HEK293T (cell line): ENCODE measurements at places on chromosomes 5 and 9.

GRCh38 chr9:123127512-123128075 is 94.1 kb downstream of the GPR21 start:
- no peak for DNase-seq

DNA sequence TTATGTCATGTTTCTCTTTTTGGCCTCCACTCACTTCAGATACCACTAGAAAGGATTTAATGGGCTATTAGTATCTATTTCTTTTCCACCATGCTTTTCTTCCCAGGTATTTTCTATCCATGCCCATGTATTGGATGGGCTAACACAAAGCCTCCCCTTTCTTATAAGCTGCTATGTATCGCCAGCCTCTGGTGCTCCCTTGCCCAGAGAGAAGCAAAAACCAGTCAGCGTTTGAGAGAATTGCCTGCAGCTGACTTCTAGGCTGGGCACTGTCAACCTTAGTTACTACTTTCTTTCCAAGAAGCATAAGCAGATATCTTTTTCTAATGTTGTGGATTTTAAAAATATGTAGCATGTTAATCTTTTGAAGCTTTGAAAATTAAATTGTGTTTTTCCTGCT is 30.2 kb upstream of the HSPB3 start:
- no peak for DNase-seq

- peak; percentile 20 for DNase-seq
Observed at GRCh38 chr5:56350597-56351170, 117.6 kb upstream of the ANKRD55 start.

DNA sequence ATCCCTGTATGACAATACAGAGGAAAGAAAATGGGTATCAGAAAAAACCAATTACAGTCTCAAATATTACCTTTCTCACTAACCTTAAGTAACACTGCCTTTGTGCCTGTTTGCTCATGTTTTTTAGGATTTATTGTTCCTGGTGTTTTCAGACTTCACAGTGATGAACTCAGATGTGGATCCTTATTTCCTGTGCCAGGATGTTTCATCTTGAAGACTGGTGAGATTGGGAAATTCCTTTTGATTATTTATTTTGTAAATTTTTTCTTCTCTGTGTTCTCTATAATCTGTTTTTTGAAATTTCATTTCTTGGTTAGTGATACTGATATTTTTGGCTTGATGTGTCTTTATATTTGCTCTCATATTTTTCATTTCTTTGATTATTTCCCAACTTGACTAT is 142.4 kb upstream of the GRIN3A start:
- DNase-seq, result no peak

DNA sequence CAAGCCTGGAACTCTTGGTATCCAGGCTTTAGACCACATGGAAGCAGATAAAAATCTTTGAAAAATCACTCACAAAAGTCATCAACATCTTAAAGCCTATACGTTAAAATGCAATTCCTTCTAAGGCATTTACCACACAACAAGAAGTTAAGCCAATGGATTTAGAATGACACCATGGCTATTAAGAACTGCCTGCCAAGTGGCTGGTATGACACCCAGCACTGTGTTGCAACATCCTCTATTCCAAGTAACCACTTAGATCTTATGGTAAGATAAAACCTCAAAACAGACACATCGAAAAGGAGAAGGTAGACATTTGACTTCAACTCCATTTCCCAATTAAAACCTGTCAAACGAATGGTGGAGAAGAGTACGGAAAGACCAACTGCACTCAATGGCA is 344.2 kb upstream of the SLC30A5 start:
- DNase-seq, result no peak

GRCh38 chr5:103469288-103470040 is 93.1 kb downstream of the NUDT12 start:
- no peak for DNase-seq

DNA sequence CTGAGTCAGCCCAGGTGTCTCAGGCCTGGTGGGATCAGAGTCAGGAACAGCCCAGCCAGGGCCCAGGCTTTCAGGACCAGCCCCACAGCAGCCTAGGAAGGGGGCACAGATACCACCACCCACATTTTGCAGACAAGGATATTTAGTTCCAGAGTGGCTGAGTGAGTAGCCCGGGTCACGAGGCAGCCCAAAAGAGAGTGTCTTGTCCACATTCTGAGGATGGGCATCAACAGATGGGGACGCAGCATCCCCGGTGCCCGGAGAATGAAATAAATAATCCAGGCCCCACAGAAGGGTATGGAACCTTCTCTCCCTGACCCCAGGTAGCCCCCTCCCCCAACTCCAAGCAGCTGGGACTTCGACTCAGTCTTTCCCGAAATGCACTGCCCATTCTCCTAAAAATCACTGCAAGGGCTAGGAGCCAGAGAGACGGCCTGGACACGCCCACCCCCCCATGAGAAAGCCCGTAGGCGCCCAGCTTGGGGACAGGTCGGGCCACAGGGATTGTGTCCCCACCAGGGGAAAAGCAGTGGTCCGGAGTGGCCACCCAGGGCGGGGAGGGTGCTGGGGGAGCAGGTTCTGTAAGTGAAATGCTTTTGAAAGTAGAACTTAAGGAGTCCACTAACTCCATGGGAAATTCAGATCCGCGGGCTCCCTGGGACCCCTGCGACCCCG is 6.9 kb downstream of the LHX3 start:
- DNase-seq, result no peak

- no peak for DNase-seq
Observed at GRCh38 chr9:14156046-14156445, 157.9 kb downstream of the NFIB start.

- DNase-seq, result no peak
Observed at GRCh38 chr9:86684148-86684547, 263.2 kb downstream of the GAS1 start.

- DNase-seq, result no peak
Observed at GRCh38 chr5:112709416-112709815, 28.3 kb upstream of the APC start.

DNA sequence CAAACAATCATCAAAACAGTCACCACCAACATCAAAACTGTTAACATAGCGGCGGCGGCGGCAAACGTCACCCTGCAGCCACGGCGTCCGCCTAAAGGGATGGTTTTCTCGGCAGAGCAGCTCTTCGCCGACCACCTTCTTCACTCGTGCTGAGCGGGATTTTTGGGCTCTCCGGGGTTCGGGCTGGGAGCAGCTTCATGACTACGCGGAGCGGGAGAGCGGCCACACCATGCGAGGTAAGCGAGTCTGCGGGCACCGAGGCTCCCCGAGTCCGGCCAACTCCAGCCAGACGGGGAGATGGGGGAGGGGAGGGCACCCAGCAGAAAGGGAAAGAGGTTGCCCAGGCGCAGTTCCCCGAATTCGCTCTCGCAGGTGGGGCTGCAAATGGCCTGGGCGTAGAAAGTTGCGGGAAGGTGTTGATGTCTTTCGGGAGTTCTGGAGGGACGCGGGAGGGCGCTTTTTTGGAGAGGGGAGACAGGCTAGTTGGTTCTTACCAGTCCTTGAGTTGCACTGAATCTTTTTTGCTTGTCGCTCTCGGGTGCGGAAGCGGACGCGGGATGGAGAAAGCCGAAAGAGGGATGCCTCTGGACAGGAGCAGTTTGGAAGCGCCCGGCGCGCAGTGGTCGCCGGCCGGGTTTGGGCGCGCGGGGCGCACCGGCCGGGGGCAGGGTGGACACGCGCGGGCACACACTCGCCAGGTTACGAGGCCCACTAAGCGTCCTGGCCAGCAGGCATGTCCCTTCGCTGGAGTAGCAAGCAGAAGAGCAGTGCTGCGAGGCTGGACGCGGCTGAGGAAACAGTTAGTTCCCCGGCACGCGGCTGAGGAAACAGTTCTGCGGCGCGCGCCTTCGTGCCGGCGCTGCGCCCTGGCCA is 849 bp downstream of the RORB start:
- DNase-seq, result peak; percentile 29

- no peak for DNase-seq
Observed at GRCh38 chr5:125404056-125404455, 657.6 kb upstream of the ZNF608 start.

GRCh38 chr5:95532415-95532814 is 22.4 kb downstream of the SKIC3 start:
- DNase-seq, result no peak

GRCh38 chr5:146717951-146718350 is 160.6 kb downstream of the PPP2R2B start:
- no peak for DNase-seq

GRCh38 chr5:66213533-66213932 is 69.4 kb downstream of the SREK1 start:
- no peak for DNase-seq

GRCh38 chr9:35882996-35883395 is 12.8 kb upstream of the OR13J1 start:
- DNase-seq, result no peak

DNA sequence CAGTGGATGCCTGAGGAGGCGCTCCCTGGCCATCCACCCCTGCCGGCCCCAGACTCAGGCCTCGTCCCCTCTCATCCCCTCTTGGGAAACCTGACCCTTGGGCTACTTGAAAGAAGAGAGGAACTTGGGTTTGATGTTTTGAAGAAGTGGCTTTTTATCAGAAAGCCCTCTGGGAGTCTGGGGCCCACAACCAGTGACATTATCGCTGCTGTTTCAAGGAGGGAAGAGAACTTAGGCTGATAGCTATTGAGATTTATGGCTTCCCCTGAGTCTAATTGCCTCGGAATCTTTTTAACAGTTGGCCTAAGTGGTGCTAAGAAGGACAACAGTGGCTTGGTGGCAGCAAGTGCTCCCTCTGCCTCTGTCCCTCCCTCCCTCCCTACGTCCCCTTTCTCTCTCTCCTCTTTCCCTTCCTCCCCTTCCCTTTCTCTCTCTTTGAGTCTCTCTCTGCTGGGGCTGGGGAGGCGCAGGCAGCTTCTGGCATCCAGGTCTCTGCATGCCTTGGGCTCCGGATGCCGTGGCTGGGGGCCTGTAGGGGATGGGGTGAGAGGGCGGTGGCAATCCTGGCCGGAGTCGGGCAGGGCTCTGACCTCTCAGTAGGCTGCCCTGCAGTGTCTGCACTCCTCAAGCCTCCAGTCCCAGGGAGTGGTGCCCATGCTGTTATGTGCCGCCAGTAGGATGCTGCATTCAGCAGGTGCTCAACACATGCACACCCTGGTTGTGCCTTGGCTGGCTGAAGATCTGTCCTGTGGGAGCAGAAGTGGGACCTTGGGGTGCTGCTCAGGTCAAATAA is 49.6 kb upstream of the RXRA start:
- DNase-seq, result peak; percentile 27

GRCh38 chr5:8192840-8193239 is 323.9 kb downstream of the MTRR start:
- no peak for DNase-seq

GRCh38 chr5:39426746-39427105 is 1.9 kb upstream of the DAB2 start:
- DNase-seq, result no peak

DNA sequence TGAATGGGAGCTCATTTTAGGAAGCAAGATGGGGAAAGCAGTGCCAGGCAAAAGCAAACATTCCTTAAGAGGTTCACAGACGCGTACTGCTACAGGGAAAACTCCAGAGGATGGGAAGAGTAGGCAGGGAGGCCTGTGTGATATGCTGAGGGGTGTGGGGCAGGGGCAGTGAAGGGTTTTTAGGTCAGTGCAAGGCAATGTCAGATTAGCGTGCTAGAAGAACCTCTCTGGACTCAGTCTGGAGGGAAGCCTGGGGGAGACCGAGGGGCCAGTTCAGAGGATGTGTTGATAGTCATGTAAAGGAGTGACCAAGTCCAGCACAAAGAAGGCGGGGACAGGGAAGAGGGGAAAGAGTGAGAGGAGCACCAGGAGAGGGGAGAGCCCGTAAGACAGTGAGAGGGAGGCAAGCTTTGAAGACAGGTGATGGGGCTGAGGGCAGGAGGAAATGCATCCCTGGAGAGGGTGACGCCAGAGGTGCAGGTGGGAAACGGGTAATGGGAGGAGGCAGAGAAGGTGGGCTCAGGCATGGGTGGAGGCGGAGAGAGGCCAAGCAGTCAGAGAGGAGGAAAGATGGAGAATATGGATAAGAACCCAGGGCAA is 134.5 kb downstream of the MTX3 start:
- no peak for DNase-seq

DNA sequence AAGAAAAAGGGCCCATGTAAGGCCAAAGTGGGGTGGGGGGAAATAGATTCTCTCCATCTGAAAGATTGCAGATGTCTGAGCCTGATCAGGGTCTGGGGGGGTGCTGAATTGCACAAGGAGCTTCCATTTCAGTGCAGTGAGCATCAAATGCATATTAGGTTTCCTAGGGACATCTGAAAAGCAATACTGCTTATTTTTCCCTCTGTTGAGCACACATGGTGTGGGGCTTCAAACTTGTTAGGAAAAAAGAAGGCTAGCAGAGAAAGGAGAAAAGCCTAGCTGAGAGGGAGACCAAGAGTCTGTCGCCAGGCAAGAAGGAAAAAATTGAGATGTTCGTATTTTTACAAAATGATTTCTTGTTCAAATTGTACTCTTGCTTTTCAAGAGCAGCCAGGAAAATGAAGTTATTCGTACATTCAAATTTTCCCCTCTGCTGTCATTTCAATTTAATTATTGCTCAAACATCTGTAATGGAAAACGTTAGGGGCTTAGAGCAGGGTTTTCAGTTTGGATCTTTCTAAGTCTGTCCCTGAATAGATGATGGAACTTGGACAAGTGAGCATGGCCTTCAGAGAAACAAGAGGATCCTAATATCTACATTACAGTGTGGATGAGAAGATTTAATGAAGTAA is 191.9 kb upstream of the GAS1 start:
- DNase-seq, result no peak

DNA sequence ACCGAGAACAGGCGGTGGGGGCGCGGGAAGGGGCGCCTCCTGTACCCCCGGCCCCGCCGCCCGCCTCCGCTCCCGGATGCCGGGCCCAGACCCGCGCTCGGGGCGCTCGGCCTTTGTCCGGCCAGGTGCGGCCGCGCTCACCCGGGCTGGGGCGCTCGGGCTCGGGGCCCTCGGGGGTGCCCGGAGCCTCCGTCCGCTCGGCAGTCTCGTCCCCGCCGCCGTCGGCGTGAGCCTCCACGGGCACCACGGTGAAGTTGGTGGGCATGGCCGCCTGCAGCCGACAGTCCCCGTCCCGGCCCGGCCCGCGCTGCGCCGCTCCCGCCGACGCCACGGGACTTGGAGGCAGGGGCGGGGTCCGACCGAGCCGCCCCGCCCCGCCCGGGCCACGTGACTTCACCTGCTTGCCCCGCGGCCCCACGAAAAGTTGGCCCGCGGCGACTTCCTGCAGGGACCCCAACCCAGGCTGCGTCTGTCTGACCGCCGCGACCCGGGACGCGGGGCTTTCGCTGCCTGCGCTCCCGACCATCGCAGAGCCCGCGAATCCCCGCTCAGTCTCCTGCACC is at the start of gene SLC12A7:
TSS of gene SLC12A7 (minus strand) at position 337 of the 563 bp plus-strand sequence. CDS start at position 265, 72 bp downstream.
- DNase-seq, result peak; percentile 82

- DNase-seq, result no peak
Observed at GRCh38 chr5:108876451-108876850, 128.8 kb downstream of the FER start.

DNA sequence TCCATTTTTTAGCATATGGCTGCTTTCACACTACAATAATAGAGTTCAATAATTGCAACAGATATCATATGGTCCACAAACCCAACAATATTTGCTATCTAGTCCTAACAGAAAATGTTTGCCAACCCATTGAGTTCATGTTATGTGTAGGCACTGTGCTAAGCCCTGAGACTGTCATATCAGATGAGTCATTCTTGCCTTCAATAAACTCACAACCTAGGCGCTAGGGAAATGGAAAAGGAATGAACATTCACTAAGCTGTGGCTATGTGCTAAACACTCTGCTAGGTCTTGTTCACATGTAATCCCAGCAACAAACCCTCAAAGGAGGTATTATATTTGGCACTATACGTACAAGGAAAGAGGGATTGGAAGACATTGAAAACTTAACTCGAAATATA is 8.4 kb upstream of the TIMD4 start:
- DNase-seq, result no peak

- no peak for DNase-seq
Observed at GRCh38 chr5:140609126-140609525, 23.8 kb downstream of the CD14 start.
